Motor neuron (in vitro differentiated cells): ENCODE measurements at places on chromosomes 7 and 10. TPM values are rescaled to one million over a fixed set of nuclear protein-coding genes. Genes with fewer than 3 reads are reported as not detected.

The SHH gene
- 0.62 TPM in 1 of 2 replicates, not detected in the other for total RNA-seq

The TCAF2 gene
- 2.6 and 3.7 TPM in 2 replicates for total RNA-seq

The C10orf67 gene
- 0.55 and 0.63 TPM in 2 replicates for total RNA-seq

The ADAMTS14 gene
- 0.87 and 1.3 TPM in 2 replicates for total RNA-seq

The CALML5 gene
- not detected in 2 replicates for total RNA-seq

The GNAI1 gene
- total RNA-seq, result 25.5 and 29.8 TPM in 2 replicates
